ENCODE measurements at places on chromosomes 11 and 22.

DNA sequence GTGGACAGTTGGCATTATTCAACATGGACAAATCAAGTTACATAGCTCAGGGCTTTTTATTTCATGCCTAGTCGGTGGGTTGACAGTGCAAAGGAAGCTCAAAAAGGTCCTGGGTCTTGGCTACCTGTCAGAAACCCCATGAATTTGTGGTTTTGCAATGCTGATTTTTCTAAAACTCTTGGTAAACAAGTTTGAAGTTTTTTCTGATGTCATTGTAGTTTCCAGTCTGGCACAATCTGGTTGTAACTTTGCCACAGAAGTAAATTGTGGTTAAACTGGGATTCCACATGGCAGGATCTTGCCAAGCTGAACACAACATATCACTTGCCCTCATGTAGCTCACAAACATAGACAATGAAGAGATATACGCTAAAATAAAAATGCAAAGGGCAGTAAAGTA, 100.8 kb downstream of the EHF start:
- no peak for DNase-seq

- DNase-seq = no peak
Measured at GRCh38 chr11:2989551-2989950, 2.6 kb downstream of the NAP1L4 start.

DNA sequence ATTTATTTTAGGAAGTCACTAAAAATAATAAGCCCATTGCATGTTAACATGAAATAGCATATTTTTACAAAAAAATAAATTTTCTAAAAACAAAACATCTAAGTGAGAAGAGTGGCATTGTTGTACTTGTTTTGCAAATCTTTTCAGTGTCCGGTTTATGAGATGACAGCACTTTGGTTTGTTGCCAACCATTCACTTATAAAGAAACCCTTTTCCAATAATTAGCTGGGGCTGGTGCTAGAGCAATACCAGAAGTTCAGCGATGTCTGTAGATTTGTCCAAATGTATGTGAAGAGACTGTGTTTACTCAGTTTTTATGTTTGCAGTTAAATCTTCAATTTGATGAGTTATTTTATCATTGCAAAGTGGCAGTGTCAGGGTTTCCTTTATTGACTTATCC, 22.1 kb upstream of the KRTAP5-7 start:
- DNase-seq = peak; percentile 16

DNA sequence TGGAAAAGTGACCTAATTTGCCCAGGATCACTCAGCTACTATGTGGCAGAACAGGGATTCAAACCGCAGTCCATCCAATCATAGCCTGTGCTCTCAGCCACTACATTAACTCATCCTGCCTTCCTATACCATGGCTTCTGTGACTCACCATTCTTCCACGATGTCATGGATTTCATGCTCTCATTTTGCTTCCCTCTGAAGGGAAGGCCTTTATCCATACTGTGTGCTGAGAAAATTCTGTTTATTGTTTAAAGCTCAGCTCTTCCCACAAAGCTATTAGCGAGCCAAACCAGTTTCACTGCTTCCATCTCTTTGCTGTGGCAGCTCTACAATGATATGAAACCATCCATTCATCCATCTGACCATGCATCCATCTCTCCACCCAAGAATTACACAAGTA, 289.9 kb downstream of the TENM4 start:
- no peak for DNase-seq

All from NCI-H1105 treated with DMSO at 0.1 percent for 48 hours (cell line).